Tibial nerve (tissue), 4 donors: ENCODE measurements at places on chromosomes 5 and 9. TPM values are rescaled to one million over a fixed set of nuclear protein-coding genes. Genes with fewer than 3 reads are reported as not detected.

Gene OGN
- 19.4 TPM for total RNA-seq

Gene COL23A1
- 12.3 TPM for total RNA-seq

Gene ZSWIM6
- total RNA-seq = 15.5 TPM

Gene PCDHB11
- 6.9 TPM for total RNA-seq

Gene C5
- total RNA-seq = 25.3 TPM

Gene SPAG8
- total RNA-seq = 3.1 TPM

Gene IL33
- total RNA-seq = 25.5 TPM

Gene PCDHB4
- 7.3 TPM for total RNA-seq

Gene MOB3B
- 16.2 TPM for total RNA-seq

Gene OR2S2
- total RNA-seq = not detected

Gene PCDHA12
- 8.6 TPM for total RNA-seq

Gene PSD2
- 0.30 TPM for total RNA-seq

Gene GCNT4
- total RNA-seq = 0.63 TPM

Gene ECPAS
- 87.9 TPM for total RNA-seq

Gene HRH2
- 0.84 TPM for total RNA-seq

Gene JAK2
- total RNA-seq = 39.6 TPM

Gene ANP32B
- 59.4 TPM for total RNA-seq

Gene TEK
- total RNA-seq = 14.7 TPM

Gene FGF1
- total RNA-seq = 38.1 TPM

Gene F12
- not detected for total RNA-seq

Gene PSMB7
- 74.7 TPM for total RNA-seq

Gene IFNK
- total RNA-seq = not detected

Gene SLC25A2
- total RNA-seq = 0.42 TPM

Gene SPATA31D4
- total RNA-seq = not detected

Gene PITX1
- 2.7 TPM for total RNA-seq

Gene ABHD17B
- total RNA-seq = 13.2 TPM

Gene RASGRF2
- 45.3 TPM for total RNA-seq

Gene TPPP
- total RNA-seq = 1.7 TPM

Gene KIAA0825
- total RNA-seq = 11.8 TPM

Gene CHSY3
- total RNA-seq = 11.2 TPM

Gene ZNF169
- total RNA-seq = 21.6 TPM

Gene HRCT1
- 7.2 TPM for total RNA-seq

Gene SEMA5A
- total RNA-seq = 49.8 TPM

Gene IL5
- total RNA-seq = not detected

Gene TGFBR1
- 30.1 TPM for total RNA-seq

Gene PJA2
- total RNA-seq = 142 TPM

Gene LCN12
- total RNA-seq = 16.8 TPM

Gene SOX30
- total RNA-seq = not detected

Gene PDCD1LG2
- 2.1 TPM for total RNA-seq

Gene GABRA6
- not detected for total RNA-seq

Gene DNM1
- total RNA-seq = 46.3 TPM

Gene MCC
- total RNA-seq = 73.9 TPM

Gene AIF1L
- total RNA-seq = 53.5 TPM

Gene LMX1B
- total RNA-seq = 0.78 TPM

Gene TLR4
- total RNA-seq = 14.0 TPM

Gene PCDHGA3
- total RNA-seq = 8.8 TPM

Gene TAF11L5
- not detected for total RNA-seq

Gene DNAH5
- 0.22 TPM for total RNA-seq

Gene SPINK13
- not detected for total RNA-seq

Gene PCDHA11
- 0.84 TPM for total RNA-seq

Gene PCDHGB2
- total RNA-seq = 9.2 TPM

Gene HSPA4
- 43.9 TPM for total RNA-seq

Gene EGFLAM
- total RNA-seq = 47.4 TPM

Gene TEX53
- total RNA-seq = not detected

Gene PPP1R26
- 10.7 TPM for total RNA-seq

Gene PDE8B
- total RNA-seq = 8.8 TPM

Gene CRB2
- under 0.01 TPM for total RNA-seq

Gene OLFML2A
- total RNA-seq = 243 TPM
